ENCODE measurements at places on chromosomes 4 and X. TPM values are rescaled to one million over a fixed set of nuclear protein-coding genes. Genes with fewer than 3 reads are reported as not detected.
A peak's percentile ranks its signal among the peaks of the same experiment; 100 is the strongest.

- peak; percentile 79 for DNase-seq
Measured at GRCh38 chrX:154121961-154122360, 22.1 kb upstream of the OPN1LW start.

The TLR6 gene
- 0.73 TPM for total RNA-seq

The NPY1R gene
- total RNA-seq: 6.9 TPM

DNA sequence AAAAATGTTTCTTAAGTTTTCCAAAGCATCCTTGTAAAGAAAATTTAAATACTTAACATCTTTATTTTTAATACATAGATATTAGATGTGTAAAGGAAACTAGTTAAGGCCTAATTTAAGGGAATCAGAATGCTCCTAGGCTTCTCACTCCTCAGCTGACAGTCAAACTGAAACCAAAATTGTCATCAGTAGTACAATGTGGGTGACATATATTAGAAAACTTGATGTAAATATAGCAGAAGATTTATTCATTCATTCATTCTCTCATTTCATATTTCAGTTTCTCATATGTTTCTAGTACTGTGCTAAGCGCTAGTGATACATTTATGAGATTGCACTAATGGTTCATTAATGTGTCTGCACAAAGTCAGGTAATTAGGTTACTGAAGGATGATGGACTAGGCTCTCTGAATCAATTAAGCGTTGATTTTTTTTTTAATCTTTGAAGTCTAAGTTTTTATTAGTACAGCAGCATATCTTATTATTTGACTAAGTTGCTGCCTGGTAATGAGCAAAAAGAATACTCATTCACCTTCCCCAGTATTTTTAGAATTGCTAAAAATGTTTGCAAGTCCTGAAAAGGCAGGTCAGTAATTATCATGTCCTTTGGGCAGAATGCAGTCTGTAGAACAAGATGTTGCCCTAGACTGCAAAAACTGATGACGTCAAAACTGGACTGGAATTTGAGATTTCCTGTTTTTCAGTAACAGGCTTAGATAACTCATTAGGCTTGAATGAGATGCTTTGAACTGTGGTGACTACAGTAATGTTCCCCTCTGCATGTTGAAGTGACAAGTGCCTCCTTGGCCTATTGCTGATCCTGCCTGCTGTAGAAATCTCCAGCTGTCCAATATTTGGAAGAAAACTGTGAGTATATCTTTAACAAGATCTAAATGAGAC is 128.7 kb downstream of the ARHGAP24 start:
- DNase-seq: no peak

DNA sequence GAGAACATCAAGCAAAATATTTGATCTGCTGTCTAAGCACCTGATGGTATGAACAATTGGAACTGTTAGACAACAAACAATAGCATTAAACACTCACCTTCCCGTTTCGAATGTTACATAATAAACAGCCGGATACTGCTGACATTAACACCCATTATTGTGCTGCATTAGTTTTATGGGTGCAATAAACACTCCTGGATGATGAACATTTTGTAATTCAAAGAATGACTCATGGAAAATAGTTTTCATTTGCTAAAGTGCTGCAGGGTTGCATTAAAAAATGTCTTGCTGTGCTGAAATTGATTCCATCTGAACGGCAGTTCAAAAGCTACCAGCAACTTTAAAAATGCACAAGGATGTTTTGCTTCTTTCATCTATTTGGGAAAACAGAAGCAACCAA is 100.8 kb upstream of the SORBS2 start:
- no peak for DNase-seq

The UBA6 gene
- total RNA-seq: 66.1 TPM

GRCh38 chrX:69228732-69229131 is 63.5 kb upstream of the PJA1 start:
- no peak for DNase-seq

GRCh38 chr4:38724475-38724808 is 58.3 kb downstream of the TLR10 start:
- DNase-seq: no peak

DNA sequence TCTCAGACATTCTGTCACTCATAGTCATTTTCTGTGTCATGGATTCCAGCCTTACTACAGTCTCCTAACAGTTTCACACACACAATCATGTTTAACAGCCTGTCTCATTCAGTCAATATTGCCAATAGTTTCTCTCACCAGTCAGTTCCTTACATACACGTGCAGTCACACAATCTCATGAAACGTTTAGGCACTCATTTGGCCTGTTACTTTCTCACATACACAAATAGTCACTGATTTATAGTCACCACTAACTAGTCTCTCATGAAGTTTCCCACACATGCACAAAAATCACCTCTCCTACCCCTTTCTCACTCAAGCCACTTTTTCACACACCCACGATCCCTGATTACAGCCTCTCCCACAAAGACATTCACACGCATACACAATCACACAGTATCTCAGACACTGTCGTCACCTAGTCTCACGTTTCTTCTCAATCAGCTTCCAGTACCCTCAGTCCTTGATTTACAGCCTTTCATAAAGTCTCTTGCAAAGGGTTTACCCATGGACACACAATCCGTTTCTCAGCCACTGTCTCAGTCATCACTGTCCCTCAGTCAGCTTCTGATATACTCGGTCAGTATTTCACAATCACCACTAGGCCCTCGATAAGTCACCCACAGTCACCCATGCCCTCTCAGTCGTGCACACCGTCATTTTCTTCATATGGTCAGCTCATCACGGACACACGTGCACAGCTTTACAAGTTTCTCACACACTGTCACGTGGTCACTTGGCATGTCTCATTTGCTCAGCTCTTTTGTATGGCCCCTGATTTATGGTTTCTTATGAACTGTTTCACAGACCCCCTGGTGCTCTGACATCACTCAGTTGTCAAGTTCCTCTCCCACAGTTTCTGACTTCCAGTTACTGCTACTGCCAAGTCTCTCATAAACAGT is 4.2 kb upstream of the CFP start:
- DNase-seq: no peak

DNA sequence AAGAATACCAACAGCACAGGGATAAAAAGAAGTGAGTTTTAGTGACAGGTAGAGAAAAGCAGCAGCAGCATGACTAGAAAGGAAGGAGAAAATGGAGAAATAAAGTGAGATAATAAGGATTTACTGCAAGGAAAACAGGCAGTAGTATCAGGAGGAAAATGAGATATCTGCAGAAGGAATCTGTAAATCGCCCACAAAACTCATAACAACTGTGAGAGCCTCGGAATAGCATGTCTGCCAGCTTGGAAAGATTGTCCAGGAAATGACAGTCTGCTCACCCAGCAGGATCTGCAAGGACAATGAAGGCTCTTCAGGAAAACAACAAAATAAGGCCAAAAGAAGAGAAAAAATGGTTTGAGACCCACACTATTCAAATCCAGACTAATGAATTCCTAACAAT is 47.4 kb downstream of the CXXC4 start:
- no peak for DNase-seq

GRCh38 chr4:118760493-118760892 is 75.3 kb downstream of the METTL14 start:
- no peak for DNase-seq

DNA sequence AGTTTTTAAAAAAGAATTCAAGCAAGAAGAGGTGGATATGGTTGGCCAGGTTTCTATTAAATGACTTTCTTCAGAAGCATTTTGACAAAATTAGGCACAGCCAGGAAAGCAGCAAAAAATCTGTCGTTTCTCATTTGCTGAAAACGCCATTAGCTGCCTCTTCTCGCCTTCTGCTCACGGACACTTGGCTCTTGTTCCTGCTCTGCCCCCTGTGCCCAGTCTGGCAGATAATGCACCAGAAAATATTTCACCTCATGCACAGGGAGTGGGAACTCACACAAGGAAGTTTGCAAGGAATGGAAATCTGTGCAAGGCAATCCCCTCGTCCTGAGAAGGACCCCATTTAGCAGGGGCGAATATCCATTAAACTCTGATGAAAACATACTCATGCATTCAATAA is 260.0 kb downstream of the PACRGL start:
- DNase-seq: no peak

GRCh38 chr4:155972098-155972497 is 18.4 kb upstream of the CTSO start:
- DNase-seq: peak; percentile 22

DNA sequence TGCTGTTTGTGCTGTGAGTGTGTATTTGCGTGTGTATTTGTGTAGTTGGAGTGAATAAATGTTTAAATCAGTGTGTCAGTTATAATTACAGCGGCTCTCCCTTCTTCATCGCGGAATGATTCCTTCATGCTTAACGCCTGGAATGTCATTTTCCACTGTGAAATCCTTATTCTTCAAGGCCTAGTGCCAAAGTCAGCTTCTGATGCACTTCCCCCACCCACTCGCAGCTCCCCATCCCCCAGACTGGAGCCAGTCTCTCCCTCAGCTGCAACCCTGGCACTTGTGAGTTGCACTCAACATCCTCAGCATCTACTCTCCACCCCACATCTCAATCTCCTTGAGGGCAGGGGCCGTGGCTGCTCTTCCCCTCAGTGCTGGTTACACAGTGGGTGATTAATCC is 583.0 kb downstream of the BCOR start:
- DNase-seq: no peak

DNA sequence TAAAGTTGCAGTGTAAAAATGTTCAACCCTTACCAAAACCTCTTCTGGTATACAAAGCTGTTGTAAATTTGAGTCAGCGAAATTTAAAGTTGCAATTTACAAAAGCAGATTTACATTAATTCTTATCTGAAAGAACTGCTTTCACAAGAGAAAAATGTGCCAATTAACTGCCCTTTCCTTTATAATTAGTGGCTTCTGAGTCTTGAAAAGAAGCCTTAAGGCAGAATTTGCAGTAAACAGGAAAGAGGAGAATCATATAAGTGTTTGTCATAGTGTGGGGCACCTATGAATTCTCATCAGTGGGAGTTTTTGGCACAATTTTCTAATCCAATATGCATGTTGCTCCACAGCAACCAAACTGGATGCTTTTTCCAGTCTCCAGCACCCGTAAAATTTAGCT is 125.3 kb upstream of the GABRG1 start:
- no peak for DNase-seq

DNA sequence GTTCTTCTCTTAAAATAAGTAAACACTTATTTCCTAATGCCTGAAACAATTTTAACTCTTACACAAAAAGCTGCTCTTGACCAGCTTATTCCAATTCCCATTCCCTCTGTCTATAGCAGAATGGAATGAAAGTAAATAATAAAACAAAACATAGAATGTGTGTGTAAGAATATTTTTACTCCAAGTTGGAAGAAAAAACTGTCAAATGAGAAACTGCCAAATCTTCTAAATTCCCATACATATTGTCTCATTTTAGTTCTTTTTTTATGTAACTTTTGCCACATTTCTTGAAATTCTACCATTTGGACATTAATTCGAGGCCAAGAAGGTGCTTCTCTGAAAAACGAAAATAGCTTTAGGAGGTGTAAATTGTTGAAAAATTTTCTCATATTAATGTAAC is 477.1 kb downstream of the FAT4 start:
- no peak for DNase-seq

The ADH1B gene
- total RNA-seq: not detected

DNA sequence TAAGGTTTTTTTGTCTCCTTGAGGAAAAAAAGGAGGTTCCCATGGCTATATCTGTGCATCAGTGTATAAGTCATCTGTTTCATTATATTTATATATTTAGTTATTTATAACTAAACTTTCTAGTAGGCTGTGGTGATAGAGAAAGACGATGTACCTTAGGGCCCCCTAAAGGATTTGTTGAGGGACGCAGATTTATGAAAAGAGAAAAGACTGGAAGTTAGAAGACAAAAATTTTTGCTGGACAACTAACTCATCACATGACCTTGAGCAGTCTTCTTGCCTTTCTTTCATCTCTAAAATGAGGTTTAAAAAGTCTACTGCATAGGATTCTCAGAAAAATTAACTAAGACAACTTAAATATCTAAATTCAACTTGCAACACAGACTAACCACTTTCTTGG is 6.1 kb downstream of the GASK1B start:
- DNase-seq: no peak

The HOPX gene
- total RNA-seq: not detected

- no peak for DNase-seq
Measured at GRCh38 chr4:130068072-130068471, 972.1 kb downstream of the C4orf33 start.

The BMPR1B gene
- total RNA-seq: 9.2 TPM

The CDKL5 gene
- 20.9 TPM for total RNA-seq

DNA sequence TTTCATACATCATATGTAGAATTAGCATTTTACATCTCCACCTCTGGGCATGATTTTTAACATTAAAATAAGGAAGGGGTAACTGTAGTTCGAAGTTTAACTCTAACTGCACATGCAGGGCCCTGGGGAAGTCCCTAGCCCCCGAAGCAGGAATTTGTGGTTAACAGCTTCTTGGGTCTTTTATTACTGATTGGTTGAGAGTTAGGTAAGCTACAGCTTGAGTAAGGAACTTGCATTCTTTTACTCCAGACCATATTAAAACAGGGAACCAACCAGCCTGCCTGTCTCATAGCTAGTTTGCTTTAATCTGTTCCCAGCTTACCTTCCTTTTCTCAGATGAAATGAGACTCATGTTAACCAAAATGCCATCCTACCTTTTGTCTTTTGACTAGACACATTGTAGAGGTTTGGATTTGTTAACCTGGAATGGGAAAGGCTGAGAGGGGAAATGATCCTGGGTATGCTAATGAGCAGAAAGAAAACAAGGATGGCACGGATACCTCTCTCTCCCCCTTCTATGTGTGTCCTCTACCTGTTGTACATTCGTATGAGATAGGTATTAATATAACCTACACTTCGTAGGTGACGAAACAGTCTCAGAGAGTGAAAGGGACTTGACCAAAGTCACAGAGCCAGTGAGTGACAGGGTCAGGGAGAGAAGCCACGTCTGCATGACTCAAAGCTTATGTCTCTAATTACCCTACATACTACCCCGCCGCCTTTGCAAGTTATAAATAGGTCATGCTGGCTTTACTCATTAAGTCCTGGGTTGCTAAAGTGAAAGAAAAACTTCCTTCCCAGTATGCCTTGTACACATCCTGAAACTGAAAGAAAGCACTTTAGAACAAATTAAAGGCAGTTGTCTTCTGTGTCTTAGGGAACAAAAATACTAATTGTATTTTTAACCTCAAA is 119.5 kb upstream of the AFF2 start:
- no peak for DNase-seq

DNA sequence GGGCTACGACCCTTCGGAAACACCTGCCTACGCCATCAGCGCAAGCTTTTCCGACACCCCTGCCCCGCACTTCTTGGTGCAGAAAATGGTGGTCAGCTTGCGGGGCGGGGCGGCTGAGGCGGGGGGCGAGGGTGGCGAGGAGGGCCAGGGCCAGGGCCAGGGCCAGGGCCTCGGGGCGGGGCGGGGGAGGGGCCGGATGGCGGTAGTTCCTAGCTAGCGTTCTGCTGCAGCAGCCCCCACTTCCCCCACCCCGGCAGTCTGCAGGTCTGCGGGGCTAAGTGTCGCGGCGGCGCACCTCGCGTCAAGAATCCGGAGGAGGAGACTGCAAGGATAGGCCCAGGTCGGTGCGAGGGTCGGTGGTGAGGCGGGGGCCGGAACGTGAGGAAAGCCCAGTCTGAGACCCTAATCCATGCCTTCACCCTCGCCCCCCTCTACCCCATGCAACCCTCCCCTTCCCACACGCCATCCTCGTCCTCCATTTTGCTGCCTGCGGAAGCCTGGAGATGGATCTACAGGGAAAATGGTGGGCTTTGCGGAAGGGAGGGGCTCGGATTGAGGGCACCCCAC is 600 bp downstream of the BEX4 start:
- no peak for DNase-seq

GRCh38 chrX:65821721-65822496 is 154.5 kb downstream of the MSN start:
- peak; percentile 56 for DNase-seq

GRCh38 chr4:4640692-4641091 is 98.8 kb upstream of the STX18 start:
- DNase-seq: no peak
